Esophagus muscularis mucosa (tissue), 4 donors: ENCODE measurements at places on chromosomes 7 and 10. TPM values are rescaled to one million over a fixed set of nuclear protein-coding genes. Genes with fewer than 3 reads are reported as not detected.

- no peak overlapping the region for H3K27ac ChIP-seq
- H3K27me3 ChIP-seq = no peaks in the 10 kb centered on the region
- no peak for DNase-seq
- H3K4me3 ChIP-seq = no peak overlapping the region
- H3K36me3 ChIP-seq = no peaks in the 10 kb centered on the region
These were observed 195.9 kb downstream of the CREB5 start for GRCh38 chr7:28608237-28608656.

DNA sequence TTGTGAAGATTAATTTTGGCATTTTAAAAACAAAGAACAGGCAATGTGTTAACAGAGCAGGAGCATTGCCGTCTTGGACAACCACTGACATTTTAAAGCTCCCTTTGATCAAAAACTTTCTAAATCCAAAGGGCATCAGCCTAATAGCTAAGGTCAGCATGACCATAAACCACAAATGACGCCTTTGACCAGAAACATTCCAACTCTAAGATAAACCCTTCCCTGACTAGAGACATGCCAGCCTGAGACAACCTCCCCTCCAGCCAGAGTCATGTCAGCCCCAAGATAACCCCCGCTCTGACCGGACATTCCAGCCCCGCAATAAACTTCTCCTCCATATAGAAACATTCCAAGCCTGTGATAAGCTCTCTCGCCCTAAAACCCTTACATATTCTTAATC is 949.4 kb upstream of the POT1 start:
- no peaks in the 10 kb centered on the region for H3K36me3 ChIP-seq
- no peak overlapping the region for H3K4me3 ChIP-seq
- H3K27me3 ChIP-seq = no peaks in the 10 kb centered on the region
- no peak for DNase-seq
- H3K4me1 ChIP-seq = no peaks in the 10 kb centered on the region

DNA sequence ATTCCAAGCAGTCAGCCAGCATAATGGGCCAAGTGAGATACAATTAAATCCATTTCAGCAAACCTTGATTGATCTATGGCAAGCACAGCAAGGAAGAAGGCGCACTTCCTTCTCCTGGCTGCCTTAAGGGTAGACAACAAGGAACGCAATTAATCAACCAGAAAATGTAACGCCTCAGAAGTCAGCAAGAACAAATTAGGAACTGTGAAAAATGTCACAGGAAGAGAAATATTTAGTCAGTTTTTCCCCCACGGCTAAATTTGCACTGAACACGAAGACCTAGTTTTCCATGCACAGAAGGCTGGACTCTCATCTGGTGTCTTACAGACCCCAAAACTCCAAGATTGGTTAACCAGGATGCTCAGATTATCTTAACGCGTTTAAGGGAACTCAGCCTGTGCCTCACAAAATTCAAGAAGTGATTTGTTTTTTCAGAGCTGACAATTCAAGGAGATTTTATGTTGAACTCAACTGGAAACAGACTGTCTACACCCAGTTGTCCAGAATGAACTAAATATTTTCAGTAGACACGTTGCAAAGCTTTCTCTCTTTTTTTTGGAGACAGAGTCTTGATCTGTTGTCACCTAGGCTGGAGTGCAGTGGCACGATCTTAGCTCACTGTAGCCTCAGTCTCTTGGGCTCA is 14.2 kb downstream of the SNX8 start:
- H3K4me3 ChIP-seq = no peak overlapping the region
- no peaks in the 10 kb centered on the region for H3K27me3 ChIP-seq
- peak overlapping the region; percentile 43 for H3K27ac ChIP-seq
- peaks cover 8% of the 10 kb centered on the region for H3K4me1 ChIP-seq
- no peak for DNase-seq

DNA sequence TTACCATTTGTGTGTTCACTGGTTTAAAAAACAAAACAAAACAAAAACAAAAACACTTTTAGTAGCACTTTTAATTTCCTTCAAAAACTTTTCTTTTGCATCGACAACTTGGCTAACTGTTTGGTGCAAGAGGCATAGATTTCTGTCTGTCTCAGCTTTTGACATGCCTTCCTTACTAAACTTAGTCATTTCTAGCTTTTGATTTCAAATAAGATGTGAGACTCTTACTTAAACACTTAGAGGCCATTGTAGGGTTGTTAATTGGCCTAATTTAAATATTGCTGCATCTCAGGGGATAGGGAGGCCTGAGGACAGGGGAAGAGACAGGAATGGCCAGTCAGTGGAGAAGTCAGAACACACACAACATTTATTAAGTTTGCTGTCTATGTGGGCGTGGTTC is 66.3 kb downstream of the AVL9 start:
- DNase-seq = no peak
- H3K4me1 ChIP-seq = no peaks in the 10 kb centered on the region
- no peak overlapping the region for H3K4me3 ChIP-seq
- no peak overlapping the region for H3K27ac ChIP-seq

DNA sequence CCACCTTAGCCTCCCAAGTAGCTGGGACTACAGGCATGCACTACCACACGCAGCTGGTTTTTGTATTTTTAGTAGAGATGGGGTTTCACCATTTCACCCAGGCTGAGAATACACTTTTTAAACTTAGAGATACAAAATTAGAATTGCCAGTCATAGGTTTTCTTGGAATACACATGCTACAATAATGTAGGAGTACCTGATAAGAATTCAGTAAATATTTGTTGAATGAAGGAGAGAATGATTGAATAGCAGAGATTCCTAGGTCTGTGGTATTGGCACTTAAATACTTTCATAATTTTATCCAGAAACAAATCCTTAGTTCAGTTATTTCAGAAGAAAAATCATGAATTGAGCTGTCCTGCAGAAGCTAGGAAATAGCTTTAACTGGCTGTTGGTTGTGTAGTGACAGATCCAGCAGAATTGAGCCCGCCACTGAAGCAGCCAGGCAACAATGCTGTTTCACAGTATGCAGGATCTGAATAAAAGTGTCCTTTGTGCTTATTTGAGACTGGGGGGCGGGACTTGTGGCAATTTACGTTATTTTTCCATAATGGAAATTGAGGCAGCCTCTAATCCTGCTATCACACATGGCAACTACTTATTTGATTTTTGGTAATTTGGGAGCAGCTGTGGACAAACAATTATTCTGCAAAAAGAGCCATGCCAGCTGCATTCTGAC is 31.5 kb downstream of the NRF1 start:
- DNase-seq = no peak
- peaks cover 12% of the 10 kb centered on the region for H3K4me1 ChIP-seq
- H3K27ac ChIP-seq = no peak overlapping the region
- no peaks in the 10 kb centered on the region for H3K36me3 ChIP-seq

- H3K36me3 ChIP-seq = peaks cover 7% of the 10 kb centered on the region
- DNase-seq = no peak
- no peaks in the 10 kb centered on the region for H3K4me1 ChIP-seq
- no peak overlapping the region for H3K27ac ChIP-seq
These were observed 75.8 kb downstream of the CDCA7L start for GRCh38 chr7:21869785-21870402.

DNA sequence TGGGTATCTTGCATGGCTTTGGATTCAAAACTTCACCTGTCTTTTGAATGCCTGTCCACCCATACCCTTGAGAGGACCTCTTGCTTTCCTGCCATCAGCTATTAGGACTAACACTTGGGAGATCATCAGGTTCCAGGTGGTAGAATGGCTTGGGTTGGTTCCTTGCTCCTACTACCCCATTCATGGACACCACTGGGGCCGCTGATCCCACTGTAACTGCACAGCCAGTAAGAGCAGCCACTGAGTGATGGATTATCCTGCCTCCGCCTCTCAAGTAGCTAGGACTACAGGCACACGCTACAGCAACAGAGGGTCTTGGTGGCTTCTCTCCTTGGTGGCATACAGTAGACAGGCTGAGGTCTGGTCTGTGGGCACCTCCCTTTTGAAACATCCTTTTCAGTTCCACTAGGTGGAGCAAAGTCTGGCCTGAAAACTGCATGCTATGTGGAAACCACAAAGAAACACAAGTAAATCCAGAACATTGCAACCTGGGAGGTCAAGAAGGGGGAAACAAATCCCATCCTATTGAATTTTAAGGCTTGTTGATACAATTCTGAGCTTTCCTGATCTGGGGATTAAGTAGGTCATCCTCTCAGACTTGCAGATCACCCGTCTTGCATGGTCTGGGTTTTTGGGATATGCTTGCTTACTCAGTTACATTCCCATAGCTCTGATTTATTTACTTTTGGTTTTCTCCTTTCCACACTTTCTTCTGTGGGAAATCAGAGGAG is 9.4 kb downstream of the WBP1L start:
- no peaks in the 10 kb centered on the region for H3K27me3 ChIP-seq
- H3K4me3 ChIP-seq = no peak overlapping the region
- no peak for DNase-seq
- no peaks in the 10 kb centered on the region for H3K36me3 ChIP-seq
- peaks cover 55% of the 10 kb centered on the region for H3K4me1 ChIP-seq

GRCh38 chr7:20744954-20745446 is 41.7 kb downstream of the SP8 start:
- no peaks in the 10 kb centered on the region for H3K36me3 ChIP-seq
- DNase-seq = no peak
- no peak overlapping the region for H3K4me3 ChIP-seq
- H3K4me1 ChIP-seq = no peaks in the 10 kb centered on the region

GRCh38 chr10:125629758-125630376 is 53.1 kb downstream of the TEX36 start:
- no peak overlapping the region for H3K27ac ChIP-seq
- H3K27me3 ChIP-seq = no peaks in the 10 kb centered on the region
- no peaks in the 10 kb centered on the region for H3K4me1 ChIP-seq
- no peaks in the 10 kb centered on the region for H3K36me3 ChIP-seq
- DNase-seq = no peak
- H3K4me3 ChIP-seq = no peak overlapping the region

DNA sequence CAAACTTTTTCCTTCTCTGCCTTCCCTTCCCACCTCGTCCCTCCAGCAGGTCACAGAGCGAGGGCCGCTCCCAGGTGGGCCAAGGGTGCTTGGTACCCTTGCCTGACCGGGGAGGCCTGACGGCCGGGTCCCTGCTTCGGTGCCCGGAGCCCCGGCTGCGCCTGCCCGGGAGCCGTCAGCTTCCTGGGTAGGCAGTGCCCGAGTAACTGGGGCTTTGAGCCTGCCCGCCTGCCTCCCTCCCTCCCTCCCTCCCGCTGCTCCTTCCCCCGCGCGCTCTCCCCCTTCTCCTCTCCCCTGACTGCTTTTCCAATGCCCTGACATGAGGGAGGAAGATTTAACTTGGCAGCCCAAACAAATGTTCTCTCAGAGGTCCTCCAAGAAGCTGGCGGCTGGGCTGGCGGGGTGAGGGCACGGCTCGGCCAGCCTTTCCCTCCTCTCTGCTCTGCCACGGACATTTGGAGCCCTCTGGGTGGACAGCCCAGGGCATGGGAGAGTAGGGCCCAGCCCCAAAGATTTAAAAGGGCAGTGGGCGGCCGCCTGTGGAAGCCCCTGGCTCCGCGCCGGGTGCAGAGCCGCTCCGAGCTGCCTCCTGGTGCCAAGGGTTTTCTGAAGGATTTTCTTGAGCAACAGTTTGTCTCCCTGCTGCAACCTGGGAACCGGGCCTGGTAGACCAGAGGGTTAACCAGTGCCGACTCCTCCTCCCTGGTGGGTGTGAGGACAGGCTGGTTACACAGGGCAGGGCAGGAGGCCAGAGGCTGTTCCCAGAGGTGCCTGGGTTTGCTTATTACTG is 2.0 kb downstream of the ZMIZ1 start:
- peaks cover 7% of the 10 kb centered on the region for H3K27me3 ChIP-seq
- DNase-seq = peak; percentile 98
- peaks cover 71% of the 10 kb centered on the region for H3K4me1 ChIP-seq

- peaks cover 29% of the 10 kb centered on the region for H3K4me1 ChIP-seq
- peak overlapping the region; percentile 64 for H3K4me3 ChIP-seq
- DNase-seq = peak; percentile 89
- H3K27me3 ChIP-seq = no peaks in the 10 kb centered on the region
These were observed 973 bp downstream of the SDK1 start for GRCh38 chr7:3301831-3302618.

DNA sequence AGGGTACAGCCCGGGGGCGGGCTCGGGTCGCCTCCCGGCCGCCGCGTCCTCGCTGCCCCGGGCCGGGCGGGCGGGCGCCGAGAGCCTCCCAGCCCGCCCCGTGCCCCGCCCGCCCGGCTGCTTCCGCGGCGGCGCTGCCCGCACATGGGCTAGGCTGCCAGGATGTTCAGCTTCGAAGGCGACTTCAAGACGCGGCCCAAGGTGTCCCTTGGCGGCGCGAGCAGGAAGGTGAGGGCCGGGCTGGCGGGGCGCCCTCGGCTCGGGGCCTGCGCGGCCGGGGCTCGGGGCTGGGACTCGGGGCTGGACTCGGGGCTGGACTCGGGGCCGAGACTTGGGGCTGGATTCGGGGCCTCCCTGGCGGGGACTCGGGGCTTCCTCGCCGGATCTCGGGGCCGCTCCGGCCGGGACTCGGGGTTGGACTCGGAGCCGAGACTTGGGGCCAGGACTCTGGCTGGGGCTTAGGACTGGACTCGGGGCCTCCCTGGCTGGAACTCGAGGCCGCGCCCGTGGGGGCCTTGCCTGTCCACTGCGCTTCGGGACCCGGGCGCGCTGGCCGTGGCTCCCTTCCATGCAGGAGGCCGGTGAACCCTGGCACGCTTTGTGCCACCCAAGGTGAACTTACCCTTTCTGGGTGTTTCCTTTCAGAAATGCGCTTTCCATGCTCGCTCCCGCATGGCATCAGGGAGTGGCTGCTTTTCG is 534 bp downstream of the UBE3C start:
- H3K27ac ChIP-seq = peak overlapping the region; percentile 93
- H3K27me3 ChIP-seq = no peaks in the 10 kb centered on the region
- peak overlapping the region; percentile 80 for H3K4me3 ChIP-seq

DNA sequence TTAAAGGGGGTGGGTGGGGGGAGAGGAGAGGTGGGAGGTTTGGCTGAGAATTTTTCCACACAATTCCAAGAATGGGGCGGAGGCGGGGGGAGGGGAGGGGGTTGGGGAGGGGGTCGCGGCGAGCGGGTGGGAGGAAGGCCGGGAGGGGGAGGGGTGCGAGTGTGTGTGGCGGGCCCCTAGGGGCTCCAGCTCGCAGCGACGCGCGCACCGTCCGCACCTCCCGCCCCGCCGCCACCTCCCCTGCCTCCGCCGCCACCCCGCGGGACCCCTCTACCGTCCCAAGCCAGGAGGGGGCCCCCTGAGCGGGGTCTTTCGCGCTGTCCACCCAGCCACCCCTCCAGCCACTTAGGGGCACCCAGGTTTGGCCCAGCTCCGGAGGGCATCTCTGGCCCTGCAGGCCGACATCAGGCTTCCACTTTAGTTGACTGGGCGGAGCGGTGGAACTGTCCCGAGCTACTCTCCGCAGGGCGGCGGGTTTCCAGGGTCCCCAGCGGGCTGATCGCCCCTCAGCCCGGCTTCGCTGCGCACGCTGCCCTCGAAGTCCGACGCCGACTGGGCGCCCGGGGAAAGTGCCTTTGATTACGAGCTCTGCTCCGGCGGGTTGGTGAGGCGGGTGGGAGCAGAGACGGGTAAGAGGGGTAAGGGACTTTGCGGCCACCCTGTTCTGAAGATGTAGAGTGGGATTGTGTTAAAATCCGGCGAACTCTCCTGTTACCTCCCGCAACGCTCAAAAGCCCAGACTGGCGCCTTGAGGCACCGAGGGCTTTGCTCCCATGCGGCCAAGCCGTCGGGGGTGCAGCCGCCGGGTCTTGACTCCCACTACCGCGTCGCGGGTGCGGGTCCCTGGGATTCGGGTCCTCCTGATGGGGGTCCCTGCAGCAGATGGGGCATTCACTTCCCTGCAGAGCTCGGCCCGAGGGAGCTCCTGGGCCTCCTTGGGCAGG is 1.8 kb upstream of the VAX1 start:
- H3K36me3 ChIP-seq = no peaks in the 10 kb centered on the region
- H3K27ac ChIP-seq = no peak overlapping the region
- H3K27me3 ChIP-seq = peaks cover 74% of the 10 kb centered on the region
- no peak for DNase-seq

GRCh38 chr7:92133737-92134270 is 473 bp downstream of the CYP51A1 start:
- DNase-seq = peak; percentile 93
- H3K27me3 ChIP-seq = no peaks in the 10 kb centered on the region

The ABCB1 gene
- 4.5 TPM for total RNA-seq

The SLF2 gene
- 34.1 TPM for total RNA-seq

The FAM25A gene
- not detected for total RNA-seq

The SHTN1 gene
- total RNA-seq = 6.6 TPM
